Hippocampal formation (tissue), 2 donors: ENCODE measurements at places on chromosomes 11 and 22.

DNA sequence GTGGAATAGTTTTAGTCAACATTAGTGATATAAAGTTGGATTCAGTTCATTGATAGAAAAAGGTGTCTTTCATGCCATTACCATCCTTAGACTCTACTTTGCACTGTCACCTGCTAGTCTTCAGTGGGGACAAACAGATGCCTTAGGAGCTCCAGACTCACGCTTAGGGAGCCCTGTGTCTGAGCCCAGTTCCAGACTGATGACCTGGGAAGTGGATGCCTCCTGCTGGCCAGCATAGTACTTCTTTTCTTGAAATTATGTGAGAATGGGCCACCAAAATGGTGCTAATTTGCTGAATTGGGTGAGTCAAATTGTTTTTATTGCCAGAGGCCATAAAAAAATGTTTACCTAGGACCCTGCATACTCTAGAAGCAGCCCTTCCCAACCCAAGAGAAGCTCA is 53.9 kb downstream of the NOX4 start:
- no peak for DNase-seq

GRCh38 chr11:56509439-56509838 is 18.3 kb upstream of the OR5M8 start:
- no peak for DNase-seq

DNA sequence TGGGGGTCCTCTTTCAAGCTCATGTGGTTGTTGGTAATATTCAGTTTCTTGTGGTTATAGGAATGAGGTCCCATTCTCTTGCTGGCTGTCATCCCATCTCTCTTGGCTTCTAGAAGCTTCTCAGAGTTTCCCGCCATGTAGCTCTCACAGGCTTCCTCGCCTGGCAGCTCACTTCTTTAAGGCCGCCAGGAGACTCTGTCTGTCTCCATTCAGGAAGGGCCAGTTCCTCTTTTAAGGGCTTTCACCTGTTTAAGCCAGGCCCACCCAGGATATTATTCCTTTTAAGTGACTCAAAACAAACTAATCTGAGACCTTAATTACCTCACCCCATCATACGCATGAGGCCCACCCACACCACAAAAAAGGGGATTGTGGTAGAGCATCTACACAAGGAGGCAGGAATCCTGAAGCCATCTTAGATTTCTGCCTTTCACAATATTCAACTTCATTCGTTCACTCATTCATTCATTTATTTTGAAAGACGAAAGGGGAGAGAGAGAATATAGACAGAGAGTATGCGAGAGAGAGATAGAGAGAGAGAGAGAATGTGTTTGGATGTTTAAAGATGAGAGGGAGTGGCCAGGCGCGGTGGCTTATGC is 42.3 kb upstream of the NECTIN1 start:
- DNase-seq = no peak

DNA sequence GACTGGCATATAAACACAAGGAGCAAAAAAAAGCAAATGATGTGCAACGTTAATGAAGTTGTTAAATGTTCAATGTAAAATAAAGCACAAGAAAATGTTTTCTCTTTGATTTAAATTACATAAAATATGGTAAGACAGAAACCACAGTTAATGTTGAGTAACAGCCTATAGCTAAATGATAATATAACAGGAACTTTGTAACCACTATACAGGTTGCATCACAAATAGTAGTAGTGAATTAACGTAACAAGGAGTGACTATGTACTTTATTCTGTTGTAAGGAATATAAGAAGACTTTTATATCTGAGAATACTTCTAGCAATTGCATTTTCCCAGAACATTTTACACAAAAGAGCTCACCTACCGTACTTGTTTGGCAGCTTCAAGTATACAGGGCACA is 16.9 kb downstream of the SAAL1 start:
- no peak for DNase-seq

DNA sequence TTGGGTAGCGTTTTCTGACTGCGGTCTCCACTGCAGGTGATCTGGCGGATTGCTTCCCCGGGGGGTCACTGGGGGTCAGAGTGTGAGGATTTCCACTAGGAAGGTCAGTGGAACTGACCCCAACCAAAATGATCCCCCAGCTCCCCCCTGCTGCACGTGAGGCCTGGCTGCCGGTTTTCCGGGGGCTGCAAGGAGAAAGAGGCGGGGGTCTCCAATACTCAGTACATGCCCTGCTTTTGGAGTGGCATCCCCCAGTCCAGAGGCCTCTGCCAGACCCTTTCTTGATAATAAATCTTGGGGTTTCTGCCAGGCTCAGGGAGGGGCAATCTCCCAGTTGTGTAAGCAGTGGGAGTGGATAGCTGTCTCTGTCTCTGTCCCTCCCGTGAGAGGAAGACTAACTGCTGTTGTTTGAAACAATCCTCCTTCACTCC is 71.5 kb upstream of the RTL6 start:
- DNase-seq = no peak

GRCh38 chr11:116071241-116071640 is 567.0 kb upstream of the CADM1 start:
- no peak for DNase-seq

GRCh38 chr22:45645150-45645525 is 26.5 kb upstream of the ATXN10 start:
- no peak for DNase-seq

DNA sequence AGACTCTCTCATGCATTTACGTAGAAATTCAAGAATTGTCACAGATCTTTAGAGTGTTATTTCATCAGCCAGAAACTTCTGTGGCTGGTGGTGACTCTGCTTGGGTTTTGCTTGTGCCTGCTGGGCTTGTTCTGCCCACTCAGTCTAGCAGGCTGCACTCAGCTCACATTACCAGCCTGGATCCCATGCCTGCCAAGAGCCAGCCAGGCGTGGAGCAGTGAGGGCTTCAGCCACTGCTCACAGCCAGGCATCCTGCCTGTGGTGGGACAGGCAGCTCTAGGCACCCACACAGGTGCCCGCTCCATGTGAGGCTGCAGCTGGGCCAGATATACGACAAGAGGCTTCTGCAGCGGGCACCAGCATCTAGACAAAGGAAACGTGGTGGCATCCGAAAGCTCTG is 1213.3 kb upstream of the RAG2 start:
- no peak for DNase-seq

DNA sequence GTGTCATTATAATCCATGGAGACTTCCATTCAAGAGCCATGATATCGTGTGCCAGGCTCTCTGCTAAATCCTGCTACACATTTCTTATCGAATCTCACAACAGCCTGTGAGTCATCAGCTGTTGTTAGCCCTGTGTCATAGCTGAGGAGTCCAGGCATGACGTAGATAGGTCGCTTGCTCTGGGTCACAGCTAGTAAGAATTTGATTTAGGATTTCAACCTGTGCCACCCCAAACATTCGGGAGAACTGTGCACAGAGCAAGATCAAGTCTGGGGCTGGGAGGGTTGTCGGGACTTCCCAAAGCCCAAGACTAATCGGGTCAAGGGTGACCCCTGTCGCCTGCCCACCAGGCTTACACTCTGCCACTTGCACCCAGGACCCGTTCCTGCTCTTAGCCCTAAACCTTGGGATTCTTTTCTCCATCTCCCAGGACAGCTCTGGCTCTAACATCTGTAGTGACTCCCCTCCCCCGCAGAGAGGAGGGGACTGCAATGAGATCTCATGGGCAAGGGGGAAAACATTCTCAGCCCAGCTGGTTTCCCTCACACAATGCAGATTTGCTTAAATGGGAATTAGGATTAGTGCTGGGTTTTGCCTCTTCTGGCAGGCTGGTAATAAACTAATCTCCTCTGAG is 34.3 kb downstream of the TSPAN18 start:
- DNase-seq = no peak

DNA sequence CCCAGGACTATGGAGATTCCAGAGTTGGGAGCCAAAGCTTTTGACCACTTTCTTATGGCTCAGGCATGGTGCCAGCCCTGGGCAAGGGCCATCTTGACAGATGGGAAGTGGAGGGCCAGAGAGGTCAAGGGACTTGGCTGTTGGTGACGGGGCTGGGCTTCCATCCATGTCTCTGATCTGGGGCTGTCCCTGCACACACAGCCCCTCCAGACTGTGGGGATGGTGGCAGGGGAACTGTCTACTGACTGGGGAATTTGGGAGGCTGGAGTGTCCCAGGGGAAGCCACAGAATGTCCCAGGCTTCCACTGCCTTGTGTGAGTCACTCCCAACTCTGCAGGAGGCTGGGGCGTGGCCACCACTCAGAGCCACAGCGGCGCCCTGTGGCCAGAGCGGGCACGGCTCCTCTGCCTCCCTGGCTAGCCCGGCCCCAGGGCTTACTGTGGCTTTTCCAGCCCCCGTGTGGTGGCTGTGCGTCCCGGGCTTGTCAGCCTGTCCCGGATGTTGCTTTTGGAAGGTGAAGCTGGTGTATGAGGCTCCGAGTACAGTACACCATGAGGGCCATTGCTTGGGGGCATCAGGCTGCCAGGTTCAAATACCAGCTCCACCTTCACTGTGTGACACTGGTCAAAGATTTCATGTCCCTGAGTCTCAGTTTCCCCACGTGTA is 19.6 kb downstream of the C22orf23 start:
- DNase-seq = peak; percentile 55

- no peak for DNase-seq
Measured at GRCh38 chr11:45440111-45440510, 154.0 kb upstream of the SYT13 start.

DNA sequence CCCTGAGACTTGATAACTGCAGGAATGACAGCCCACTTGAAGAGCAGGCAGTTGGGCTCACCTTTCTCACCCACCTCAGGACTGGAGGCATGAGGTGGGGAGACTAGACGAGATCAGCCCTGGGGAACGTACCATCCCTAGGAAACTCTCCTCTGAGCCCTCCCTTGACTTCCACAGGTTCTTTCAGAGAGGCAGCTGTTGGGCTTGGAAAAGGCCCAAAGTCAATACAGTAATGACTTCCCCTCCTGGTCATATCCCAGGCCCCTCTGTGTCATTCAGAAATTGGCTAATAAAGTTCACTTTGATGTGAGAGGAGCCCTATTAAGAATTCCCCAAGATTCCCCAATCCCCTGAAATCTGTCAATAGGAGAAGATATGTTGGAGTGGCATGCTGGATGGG is 5.8 kb upstream of the NECTIN1 start:
- no peak for DNase-seq

DNA sequence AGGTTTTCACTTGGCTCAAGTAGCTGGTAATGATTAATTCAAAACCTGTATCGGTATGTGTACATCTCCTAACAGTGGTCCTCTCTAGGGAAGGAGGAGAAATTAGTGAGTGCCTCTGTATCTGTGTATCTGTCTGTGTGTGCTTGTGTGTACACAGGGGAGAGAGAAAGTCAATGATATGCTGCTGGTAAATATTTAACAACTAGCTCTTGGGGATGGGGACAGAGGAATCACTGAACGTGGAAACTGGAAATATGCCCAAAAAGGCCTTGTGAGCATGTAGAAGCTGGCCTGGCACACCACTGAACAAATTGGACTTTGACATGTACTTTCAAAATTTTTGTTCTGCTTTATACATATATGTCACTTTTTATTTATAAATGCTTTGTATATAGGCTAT is 214.0 kb upstream of the SYN3 start:
- no peak for DNase-seq

GRCh38 chr11:19122960-19123615 is 6.1 kb downstream of the ZDHHC13 start:
- DNase-seq = no peak

- no peak for DNase-seq
Measured at GRCh38 chr11:82898241-82898640, 2.0 kb downstream of the PRCP start.

DNA sequence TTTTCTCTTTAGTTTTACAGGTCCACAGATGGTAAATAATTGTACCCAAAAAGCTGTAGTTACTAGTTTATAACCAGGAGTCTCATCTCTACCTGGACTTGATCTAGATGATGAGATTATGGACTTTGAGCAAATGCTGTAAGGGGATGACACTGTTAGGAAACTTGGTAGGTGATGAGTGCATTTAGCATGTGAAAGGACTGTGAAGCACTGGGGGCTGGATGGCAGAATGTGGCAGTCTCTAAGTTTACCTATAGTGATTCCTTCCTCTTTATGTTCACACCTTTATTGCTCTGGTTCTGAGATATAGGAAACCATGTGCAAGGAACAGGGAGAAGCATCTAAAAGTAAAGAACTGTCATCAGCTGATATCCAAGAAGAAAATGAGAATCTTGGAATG is 230.7 kb upstream of the CHORDC1 start:
- DNase-seq = no peak

DNA sequence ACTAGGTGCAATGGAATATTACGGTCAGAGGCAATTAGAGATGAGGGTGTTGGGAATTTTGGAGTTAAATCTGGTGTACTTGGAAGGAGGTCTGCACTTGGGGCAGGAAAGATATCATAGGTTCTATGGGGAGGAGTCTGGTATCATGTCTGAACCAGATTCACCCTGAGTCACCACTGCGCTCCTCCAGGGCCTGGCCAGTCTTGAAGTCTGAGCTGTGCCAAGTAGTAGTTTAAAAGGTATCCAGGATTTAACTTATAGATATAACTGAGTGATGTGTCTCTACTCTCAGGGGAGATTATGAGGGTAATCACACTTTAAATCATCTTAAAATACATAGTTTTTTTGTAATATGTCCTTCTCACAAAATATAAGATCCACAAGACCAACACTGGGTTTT is 6.6 kb downstream of the CNGA4 start:
- DNase-seq = no peak
